Ascending aorta (tissue), 2 donors: ENCODE measurements at places on chromosomes 6 and 20.

DNA sequence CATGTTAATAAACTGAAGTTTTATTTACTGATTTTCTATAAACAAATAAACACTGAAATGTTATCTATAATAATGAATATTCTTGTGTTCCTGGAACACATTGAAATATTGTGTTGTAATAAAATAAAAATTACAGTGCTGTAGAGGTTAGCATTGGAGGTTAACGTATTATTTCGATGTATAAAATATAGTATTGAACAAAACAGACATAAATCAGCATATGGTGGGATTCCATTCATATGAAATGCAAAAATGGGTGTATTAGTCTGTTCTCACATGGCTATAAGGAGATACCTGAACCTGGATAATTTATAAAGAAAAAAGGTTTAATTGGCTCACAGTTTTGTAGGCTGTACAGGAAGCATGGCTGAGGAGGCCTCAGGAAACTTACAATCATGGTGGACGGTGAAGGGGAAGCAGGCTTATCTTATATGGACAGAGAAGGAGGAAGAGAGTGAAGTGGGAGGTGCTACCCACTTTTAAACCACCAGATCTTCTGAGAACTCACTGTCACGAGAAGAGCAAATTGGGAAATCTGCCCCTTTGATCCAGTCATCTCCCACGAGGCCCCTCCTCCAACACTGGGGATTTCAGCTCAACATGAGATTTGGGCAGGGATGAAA is 24.6 kb upstream of the BMP6 start:
- no peak for DNase-seq

GRCh38 chr6:110324548-110324947 is 33.6 kb downstream of the METTL24 start:
- no peak for DNase-seq

DNA sequence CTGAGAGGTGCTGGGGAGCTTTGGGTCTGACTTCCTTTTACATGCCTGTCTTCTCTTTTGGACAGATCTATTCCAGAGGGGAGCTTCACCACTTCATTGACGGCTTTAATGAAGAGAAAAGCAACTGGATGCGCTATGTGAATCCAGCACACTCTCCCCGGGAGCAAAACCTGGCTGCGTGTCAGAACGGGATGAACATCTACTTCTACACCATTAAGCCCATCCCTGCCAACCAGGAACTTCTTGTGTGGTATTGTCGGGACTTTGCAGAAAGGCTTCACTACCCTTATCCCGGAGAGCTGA is 13.1 kb downstream of the PRDM1 start:
- DNase-seq = no peak

- no peak for DNase-seq
Measured at GRCh38 chr6:12164508-12164770, 125.7 kb upstream of the EDN1 start.

GRCh38 chr6:137115658-137116057 is 57.8 kb downstream of the IL22RA2 start:
- no peak for DNase-seq

DNA sequence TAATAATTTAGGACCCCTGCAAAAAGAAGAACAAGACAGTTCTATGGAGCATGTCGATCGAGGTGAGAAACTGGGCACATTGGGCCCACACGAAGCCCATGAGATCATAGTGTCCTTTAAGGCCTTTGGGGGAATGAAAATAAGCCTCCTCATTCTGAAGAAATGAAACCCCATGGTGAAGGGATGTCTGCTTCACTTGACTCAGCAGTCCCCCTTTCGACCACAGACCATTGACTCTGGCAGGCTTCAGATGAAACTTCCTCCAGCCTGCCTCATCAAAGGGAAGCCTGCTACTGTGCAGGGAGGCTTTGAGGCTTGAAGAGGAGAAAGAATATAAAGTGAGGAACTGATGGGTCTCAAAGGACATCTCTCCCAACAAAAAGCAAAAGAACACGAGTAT is 144.2 kb upstream of the FBXL4 start:
- no peak for DNase-seq

DNA sequence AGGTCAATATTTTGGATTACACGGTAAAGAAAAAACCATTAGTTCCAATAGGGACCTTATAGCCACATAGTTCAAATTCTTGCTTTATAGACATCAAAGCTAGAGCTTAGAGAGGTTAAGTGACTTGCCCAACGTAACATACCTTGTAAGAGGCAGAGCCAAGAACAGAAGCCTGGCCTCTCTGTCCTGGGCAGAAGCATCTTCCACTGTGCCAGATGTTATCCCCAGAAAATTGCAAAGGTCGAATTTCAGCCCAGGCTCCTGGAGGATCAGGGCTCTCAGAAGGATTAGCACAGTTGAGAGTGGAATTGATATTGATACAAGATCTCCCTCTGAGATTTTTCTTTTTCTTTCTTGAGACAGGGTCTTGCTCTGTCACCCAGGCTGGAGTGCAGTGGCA is 6.1 kb downstream of the SMIM28 start:
- DNase-seq = no peak

- no peak for DNase-seq
Measured at GRCh38 chr6:51554029-51554428, 533.4 kb downstream of the PKHD1 start.

DNA sequence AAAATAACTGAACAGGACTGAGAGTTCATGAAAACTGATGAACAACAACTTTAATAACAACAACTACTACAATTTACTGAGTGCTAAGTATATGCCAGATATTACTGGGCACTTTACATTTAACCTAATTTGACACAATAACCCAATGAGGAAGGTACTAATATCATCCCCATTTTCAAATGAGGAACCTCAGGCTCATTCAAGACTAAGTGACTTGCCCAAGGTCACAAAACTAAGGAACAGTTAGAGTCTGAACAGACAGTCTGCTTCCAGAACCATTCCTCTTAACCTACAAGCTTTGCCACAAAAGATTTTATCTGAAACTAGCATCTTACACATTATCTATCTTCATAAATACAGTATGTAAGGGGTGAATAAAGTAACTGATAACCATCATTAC is 10.6 kb upstream of the NDRG3 start:
- DNase-seq = no peak

DNA sequence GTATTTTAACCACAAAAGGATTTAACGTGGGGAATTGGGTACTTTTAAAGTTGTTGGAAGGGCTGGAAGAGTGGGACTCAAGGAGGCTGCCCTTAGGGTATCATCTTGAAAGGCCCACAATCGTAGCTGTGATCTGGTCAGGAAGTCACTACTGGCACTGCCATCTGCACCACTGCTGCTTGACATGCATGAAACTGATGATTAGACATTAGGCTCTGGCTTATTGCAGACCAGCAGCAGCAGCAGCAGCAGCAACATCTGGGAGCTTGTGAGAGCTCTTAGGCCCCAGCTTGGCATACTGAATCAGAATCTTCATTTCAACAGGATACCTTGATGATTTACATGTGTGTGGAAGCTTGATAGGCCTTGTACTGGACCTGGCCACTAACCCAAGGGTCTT is 68.6 kb downstream of the PHF20 start:
- DNase-seq = no peak

DNA sequence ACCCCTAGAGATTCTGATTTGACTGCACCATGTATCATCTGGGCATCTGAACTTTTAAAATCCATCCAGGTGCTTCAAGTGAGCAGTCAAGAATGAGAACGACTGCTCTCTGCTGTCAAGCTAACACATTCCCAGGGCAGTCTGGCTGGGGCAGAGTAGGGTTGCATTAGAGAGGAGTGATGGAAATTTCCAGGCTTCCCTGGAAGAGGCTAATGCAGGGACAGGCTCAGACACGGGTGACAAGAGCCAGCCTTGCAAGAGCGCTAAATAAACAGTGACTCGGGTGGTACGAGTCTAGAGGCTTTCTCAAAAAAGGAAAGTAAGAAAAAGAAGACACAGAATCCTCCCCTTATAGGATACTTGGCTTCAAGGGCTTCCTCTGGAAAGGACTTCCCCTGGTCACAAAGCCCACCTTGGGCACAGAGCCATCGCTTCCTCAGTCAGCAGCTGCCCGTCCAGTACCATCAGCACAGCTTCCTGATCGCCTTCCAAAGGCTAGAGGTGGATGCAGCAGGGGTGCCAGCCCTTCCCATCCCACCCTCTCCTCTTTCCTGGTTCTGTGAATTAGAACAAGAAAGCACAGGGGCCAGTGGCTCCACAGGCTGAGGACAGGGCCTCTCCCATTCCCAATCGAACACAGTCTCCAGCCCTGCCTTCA is 177.4 kb upstream of the RREB1 start:
- no peak for DNase-seq

DNA sequence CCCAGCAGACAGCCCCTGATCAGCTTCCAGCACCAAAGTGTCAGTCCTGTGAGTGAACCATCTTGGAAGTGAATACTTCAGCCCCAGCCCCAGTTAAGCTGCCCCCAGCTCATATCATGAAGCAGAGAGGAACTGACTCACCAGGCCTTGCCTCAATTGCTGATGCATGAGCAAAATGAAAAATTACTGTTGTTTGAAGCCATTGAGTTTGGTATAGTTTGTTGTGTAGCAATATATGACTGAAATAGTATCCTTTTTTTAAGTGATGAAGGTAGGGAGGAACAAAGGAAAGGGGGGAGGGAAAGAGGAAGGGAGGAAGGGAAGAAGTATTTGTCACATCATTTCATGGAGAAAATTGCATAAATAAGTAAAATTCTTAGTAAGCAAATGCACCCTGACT is 266.4 kb downstream of the MAFB start:
- no peak for DNase-seq

- DNase-seq = no peak
Measured at GRCh38 chr20:53914781-53915445, 155.5 kb downstream of the BCAS1 start.

DNA sequence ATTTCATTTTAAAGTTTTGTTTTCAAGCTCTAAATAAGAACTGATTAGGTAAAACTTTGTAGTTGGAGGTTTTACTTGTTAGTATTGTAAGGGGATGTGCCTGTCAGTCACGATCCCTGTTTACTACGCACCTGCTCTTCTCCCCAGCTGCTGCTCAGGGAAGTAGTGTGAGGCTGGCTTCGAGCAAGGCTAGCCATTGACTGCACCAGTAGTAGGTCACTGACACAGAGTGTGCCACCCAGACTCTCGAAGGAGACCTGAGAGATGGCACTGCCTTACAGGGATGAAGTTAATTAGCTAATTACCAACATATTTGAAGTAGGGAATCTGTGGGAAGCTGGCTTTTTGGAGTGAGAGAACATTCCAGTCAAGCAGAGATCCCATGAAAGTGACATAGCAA is 89.2 kb downstream of the DNAH8 start:
- no peak for DNase-seq

GRCh38 chr6:17505767-17506280 is 94.3 kb upstream of the FAM8A1 start:
- DNase-seq = no peak

DNA sequence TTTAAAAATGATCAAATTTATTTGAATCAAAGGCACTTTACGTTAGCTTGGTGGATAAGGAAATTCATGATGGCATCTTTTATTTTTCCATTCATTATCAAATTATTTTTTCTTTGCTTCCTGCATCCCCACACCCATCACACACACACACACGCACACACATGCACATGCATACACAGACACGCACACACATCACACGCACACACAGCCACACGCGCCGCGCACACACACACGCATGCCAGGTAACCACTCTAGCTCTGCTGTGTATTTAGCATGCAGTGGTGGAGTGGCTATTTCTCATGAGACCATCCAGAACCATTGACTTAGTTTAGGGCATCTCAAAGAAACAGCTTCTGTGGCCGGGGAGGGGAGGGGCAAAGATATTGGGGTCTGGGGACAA is 47.0 kb downstream of the GNAS start:
- no peak for DNase-seq

DNA sequence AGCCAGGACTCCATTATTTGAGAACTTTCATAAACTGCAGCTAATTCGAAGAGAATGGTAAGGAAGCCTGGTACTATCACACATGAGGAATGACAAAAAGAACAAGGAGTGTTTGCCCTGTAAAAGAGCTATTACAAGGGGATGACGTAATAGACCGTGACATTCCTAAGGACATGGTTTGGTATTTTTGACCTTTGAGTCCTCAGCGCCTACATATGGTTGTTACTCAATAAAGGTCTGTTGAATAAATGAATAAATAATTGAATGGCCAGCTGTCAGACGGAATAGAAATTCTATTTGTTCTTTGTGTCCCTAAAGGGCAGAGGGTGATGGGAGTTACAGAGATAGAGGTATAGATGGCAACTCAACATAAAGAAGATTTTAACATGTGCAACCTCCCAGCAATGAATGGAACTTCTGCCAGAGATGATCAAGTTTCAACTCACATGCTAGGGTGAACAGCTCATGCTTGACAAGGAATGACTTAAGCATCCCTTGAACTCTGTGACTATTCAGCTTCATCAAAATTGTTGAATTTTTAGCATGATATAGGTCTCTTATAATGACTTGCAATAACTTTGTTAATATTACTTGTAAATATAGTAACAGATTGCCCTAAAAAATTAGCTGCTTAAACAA is 115.4 kb downstream of the TENT5A start:
- DNase-seq = no peak

DNA sequence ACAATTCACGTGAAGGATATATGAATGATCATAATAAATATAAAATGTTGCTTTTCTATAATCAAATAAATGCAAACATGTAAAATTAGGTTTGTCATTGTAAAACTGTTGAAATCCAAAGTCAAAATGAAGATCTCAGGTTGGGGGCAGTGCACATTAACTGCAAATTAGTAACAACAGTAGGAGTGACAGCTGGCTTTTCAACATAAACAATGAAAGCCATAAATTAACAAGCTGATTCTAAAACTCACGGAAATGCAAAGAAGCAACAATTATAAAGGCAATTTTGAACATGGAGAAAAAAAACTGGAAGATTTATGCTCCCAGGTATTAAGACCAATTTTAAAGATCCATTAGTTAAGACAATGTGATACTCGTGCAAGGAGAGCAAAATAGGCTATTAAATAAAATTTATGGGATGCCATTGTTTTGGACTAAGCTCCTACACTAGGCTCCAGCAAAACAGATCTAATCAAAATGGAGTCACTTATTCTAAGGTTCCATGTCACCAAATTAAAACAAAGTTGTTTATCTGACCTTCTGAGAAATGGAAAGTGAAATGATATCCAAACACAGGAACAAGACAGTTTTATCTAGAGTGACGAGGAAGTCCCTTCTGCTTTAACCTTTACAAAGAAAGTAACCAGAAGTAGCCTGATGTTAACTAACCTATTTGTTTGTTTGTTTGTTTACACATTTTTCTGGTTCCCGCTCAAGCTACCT is 770.8 kb downstream of the EPHA7 start:
- no peak for DNase-seq

- no peak for DNase-seq
Measured at GRCh38 chr20:20341371-20341770, 26.5 kb upstream of the INSM1 start.
